ENCODE measurements at places on chromosomes 5 and 9. TPM values are rescaled to one million over a fixed set of nuclear protein-coding genes. Genes with fewer than 3 reads are reported as not detected.

Gene GPR150
- not detected for total RNA-seq

Gene CDH18
- 0.33 TPM for total RNA-seq

Gene SLC6A19
- not detected for total RNA-seq

Gene LYRM7
- total RNA-seq = 6.3 TPM
